Stimulated activated CD4-positive, alpha-beta T cell treated with anti-CD3 and anti-CD28 coated beads, Interleukin-1b, Interleukin-23, amount 100 ng/mL, for 24 hours (primary cell): ENCODE measurements at places on chromosomes 16 and 17.

DNA sequence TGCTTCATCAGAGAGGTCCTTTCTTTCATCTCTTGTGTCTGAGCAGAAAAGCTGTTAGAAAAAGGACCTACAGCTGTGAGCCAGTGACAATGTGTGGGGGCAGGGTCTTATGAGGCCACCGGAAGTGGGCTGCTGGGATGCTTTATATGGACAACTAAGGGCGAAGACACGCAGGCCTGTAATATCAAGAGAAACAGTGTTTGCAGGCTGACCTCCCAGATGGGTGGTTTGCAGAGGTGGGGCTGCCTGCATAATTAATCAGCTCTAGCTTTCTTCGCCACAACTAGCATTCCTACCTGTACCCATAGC, 30.4 kb upstream of the SALL1 start:
- no peak for DNase-seq

GRCh38 chr16:85929259-85929721, 30.3 kb downstream of the IRF8 start:
- DNase-seq, result no peak

DNA sequence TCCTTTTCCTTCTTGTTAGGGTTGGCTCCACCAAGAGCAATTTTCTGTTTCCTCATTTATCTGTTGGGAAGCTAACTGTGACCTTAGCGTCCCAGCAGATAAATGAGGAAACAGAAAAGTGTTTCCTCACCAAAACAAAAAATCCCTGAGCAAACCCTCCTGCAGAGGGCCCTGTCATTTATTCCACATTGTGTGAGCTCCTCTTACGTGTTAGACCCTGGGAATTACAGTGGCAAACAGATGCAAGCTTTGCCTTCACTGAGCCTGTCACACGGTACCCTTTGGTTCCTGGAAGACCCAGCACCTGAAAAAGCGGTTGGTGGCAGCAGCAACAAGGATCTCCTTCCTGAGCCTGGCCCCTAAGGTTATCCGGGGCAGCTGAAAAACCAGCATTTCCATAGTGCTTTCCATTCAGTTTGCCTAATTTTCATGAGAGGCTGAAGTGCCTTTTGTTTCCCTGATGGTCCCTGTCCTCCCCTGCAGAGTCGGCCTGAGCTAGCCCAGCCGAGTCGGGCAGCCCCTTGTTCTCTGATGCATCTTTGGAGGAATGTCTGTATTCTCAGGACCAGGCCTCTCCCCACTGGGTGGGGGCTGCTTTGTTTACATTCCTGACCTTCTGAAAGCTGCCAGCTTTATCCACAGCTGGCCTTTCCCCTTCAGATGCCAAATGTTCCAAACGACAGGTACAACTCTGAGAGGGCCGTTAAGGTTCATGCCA, 34.7 kb downstream of the YPEL2 start:
- no peak for DNase-seq

DNA sequence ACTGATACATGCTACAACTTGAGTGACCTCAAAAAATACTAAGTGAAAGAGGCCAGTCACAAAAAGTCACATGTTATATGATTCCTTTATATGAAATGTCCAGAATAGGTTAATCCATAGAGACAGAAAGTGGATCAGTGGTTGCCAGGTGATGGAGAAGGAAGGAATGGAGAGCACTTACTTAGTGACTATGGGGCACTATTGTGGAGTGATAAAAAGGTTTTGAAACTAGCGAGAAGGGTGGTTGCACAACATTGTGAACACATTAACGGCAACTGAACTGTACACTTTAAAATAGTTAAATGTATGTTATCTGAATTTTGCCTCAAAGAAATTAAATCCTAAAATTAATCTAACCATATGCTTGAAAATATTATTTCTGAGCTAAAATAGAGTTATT, 25.9 kb downstream of the AMFR start:
- no peak for DNase-seq

DNA sequence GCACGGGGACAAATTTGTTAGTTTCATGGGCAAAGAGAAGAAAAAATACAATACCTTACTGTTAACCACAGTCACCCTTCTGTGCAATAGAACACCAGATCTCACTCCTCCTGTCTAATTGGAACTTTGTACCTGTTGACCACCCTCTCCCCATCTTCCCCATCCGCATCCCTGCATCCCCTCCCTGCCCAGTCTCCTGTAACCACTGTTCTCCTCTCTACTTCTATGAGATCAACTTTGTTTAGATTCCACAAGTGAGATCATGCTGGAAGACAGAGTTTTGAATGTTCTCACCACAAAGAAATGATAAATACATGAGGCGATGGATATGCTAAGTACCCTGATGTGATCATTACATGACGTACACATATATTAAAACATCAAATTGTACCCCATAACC, 47.7 kb downstream of the CLEC16A start:
- no peak for DNase-seq

DNA sequence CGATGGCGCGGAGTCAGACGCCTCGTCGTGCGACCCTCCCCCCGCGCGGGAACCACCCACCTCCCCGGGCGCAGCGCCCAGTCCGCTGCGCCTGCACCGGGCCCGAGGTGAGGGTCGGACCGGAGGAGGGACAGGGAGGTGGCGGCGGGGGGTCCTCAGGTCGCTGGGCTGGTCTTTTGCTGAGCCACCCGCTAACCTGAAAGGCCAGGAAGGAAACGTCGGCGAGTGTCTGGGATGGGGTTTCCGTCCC, 4.9 kb downstream of the TBX2 start:
- DNase-seq, result no peak

- DNase-seq, result no peak
These were observed 9.5 kb downstream of the RNF213 start for GRCh38 chr17:80270104-80270503.

GRCh38 chr17:41864498-41864835, 756 bp downstream of the KLHL11 start:
- DNase-seq, result no peak

- no peak for DNase-seq
These were observed 70.2 kb upstream of the ZNF750 start for GRCh38 chr17:82910041-82910481.

DNA sequence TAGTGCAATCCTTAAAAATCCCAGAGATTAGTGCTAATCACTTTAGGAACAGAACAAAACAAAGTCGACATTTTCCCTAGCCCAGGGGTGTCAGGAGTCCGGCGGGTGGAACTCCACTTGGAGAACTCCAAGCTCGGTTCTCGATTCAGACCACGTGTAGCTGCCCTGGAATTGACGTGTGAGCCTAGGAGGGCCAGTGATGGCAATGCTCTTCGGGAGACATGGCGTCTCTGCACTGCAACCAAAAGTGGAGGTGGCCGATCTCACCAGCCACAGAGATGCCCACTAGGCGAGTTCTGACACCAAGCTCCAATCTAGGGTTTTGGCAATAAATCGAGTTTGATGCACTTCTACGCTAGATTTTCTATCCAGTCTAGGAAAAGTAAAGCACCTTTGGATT, 17.6 kb downstream of the MAP1LC3B start:
- DNase-seq, result no peak

DNA sequence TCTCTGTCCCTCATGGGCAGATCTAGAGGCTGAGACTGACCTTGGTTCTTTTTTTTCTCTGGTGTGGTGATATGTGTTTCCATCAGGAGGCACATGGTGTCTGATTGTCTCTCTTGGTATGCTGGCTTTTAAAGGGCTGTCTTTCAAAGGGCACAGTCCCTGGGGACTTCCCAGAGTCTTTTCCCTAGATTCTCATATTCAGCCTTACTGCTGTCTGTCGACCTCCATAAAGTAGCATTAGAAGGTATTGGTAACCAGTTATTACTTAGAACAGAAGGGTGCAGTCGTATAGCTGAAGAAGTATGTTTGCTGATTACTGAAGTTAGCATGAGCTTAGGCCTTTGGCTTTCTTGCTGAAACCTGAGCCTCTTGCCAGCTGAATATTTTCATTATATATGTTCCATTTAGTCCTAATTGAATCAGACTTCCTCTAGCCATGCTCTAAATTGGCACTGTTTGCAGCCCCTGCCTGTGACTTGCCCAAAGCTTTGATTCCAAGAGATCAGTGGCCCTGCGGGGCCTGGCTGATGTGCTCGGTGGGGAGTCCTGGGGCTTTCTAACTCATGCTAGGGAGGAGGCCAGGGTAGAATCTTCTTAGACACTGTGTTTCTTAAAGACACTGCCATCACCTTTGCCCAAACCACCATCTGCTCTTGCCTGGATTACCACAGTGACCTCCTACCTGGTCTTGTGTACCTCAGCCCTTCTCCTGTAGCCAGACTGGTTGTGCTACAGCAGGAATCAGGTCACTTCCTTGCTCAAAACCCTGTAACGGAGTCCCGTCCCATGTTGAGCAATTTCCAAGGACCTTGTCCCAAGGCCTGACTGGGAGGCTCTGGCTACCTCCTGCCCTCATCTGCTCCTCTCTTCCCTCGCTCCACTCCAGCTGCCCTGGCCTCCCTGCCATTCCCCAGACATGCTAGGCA, 71.5 kb downstream of the WWP2 start:
- DNase-seq, result no peak

DNA sequence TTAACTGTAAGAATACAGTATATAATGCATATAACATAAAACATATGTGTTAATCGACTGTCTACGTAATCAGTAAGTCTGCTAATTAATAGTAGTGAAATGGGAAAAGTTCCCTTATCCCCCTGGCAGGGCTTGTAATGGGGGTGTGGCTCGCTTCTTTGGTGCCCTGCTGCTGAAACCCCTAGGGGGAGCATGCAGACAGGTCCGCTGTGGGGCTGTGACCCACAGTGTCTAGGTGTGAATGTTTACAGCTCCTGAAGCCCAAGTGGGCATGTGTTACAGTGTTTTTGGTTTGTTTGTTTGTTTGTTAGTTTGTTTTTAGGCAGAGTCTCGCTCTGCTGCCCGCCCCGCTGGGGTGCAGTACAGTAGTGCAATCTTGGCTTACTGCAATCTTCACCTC, 495.7 kb downstream of the SHISA9 start:
- DNase-seq, result no peak

DNA sequence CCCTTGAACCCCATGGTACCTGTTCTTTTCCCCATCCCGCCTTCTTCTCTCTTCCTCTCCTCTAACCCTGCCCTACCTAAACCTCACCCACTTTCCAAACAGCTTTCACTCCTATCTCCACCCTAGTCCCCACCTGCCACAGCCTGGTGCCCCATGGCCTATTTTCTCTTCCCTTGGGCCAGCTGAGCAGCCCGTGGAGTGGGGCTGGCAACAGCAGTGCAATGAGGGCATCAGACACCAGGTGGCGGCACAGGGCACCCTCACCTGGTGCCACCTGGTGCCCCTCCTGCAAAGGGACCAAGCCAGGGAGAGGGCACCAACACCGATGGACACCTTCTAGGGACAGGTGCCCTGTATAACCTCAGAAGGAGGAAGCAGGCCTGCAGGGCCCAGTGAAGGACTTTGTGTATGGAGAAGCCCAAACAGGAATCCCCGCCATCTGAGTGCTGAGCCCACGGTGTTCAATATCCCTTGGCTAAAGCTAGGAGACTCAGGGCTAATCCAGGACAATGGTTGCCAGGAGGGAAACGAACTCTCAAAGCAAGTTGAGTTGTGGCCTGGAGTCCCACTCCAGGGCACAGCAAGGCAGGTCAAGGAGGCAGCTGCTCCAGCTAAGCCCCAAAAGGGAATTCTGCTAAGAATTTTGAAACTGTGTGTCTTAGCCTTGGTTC, 4.0 kb upstream of the ABCC3 start:
- peak; percentile 13 for DNase-seq

DNA sequence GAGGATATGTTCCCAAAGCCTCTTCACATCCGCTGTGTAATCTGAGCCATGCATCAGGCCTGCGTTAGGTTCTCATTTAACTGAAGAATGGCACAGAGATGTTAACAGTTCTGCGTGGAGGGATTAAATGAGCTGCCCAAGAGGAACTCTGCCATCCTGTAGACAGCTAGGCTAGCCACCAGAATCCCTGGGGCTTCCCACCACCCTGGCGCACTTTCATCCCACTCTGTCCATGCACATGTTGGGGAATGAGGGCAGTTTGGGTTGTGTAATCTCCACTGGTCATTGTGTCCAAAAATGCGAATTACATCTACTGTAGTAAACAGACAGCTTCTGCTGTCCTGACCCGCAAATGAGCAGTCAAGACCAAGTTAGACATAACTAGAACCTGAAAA, 1.0 kb upstream of the GLG1 start:
- DNase-seq, result no peak

DNA sequence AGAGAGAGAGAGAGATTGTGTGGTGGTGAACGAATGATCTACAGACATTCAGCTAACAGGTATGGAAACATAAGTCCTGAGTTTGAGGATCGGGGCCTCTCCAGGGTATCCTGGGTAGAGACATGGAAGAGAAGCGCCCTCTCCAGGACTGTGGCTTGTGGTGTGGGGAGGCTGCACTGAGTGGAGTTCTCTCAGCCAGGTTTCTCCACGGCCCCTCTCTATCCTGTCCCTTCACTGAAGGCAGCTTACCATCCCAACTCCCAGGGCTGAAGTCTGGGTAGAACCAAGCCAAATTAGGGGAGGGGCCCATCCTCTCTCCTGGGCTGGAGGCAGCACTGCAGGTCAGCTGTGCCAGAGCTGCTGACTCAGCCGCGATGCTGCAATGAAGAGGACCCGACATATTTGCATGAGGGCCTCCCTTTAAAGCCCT, 6.2 kb downstream of the C1QL1 start:
- no peak for DNase-seq

- no peak for DNase-seq
These were observed 722.6 kb upstream of the KIF2B start for GRCh38 chr17:53100126-53100525.

- DNase-seq, result no peak
These were observed 36.7 kb downstream of the KIAA0753 start for GRCh38 chr17:6603744-6604325.

DNA sequence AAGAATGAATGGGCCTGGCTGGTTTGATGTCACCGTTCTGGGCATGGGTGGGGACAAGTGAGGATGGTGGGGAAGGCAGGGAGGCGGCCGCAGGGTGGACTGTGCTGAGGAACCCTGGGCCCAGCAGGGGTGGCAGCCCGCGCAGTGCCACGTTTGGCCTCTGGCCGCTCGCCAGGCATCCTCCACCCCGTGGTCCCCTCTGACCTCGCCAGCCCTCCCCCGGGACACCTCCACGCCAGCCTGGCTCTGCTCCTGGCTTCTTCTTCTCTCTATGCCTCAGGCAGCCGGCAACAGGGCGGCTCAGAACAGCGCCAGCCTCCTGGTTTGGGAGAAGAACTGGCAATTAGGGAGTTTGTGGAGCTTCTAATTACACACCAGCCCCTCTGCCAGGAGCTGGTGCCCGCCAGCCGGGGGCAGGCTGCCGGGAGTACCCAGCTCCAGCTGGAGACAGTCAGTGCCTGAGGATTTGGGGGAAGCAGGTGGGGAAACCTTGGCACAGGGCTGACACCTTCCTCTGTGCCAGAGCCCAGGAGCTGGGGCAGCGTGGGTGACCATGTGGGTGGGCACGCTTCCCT, 6.5 kb upstream of the SERPINF1 start:
- DNase-seq, result no peak
